ENCODE measurements at places on chromosomes 3 and 15.

DNA sequence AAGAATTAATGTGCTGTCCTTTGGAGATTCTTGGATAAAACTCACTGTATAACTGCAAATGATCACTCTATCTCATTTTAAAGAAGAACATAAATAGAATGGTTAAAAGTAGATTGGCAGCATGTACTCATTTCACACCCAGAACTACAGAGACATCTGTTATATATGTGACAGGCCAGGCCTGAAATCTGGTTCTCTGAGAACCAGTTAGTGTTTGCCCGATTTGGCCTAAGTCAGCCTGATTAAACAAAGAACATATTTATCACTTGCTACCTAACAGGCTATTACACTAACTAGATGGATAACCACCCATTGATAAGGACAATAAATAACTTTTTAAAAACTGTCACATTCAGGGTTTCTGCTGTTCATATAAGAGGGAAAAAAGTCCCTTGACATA is 460.1 kb downstream of the CNTN4 start:
- DNase-seq: no peak

DNA sequence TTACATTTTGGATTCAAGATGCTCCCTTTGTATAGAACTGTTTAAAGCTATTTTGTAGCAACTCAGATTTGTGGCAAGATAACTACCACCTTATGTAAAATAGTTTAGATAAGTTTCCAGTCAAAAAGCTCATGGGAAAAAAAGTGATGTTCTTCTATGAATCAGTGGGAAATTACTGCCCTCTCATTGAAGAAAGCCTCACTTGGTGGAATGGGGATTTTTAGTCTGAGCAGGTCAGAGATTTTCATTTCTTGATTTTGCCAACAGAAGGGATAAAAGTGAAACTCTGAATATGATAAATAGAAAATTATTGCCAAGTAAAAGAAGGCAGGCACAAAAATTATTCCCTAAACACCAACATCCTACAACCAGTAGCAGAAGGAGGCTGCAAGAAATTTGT is 25.8 kb upstream of the CSTA start:
- no peak for DNase-seq

GRCh38 chr3:72234391-72234790 is 449.4 kb upstream of the PROK2 start:
- peak; percentile 68 for DNase-seq

- no peak for DNase-seq
Measured at GRCh38 chr3:52222319-52223221, 2.9 kb downstream of the TLR9 start.

DNA sequence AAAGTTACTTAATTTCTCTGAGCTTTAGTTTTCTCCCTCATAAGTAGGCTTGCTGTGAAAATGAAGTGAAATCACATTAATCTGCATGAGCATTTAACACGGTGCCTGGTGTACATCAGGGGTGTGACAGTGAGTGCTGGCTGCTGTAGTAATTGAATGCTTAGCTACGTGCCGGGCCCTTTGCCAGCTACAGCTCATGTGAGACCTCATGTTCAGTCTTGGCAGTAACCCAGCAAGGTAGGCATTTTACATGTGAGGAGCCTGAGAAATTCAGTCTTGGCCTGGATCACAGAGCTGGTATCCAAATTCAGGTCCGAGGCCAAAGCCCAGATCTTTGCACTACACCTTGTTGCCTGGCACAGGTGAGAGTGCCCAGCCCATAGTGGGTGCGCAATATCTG is 9.1 kb downstream of the GHRL start:
- no peak for DNase-seq

DNA sequence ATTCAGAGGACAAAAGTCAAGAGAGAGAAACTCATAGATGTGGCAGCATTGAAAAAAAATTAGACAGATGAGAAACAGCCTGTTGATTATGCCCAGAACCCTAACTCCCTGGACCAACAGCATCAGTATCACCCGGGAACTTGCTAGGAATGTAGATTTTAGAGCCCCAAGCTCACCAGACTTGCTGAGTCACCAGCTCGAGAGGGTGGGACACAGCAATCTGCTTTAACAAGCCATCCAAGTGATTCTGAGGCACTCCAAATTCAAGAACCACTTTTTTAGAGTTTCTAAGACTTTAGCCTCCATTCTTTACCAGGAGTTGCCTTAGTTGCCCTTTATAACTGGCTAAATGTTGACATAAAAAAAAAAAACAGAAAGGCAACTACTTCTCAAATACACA is 70.9 kb downstream of the CGGBP1 start:
- DNase-seq: peak; percentile 20

GRCh38 chr15:90219421-90220141 is 14.2 kb downstream of the CIB1 start:
- DNase-seq: peak; percentile 20

GRCh38 chr3:196008387-196008786 is 73.5 kb downstream of the TFRC start:
- DNase-seq: no peak

DNA sequence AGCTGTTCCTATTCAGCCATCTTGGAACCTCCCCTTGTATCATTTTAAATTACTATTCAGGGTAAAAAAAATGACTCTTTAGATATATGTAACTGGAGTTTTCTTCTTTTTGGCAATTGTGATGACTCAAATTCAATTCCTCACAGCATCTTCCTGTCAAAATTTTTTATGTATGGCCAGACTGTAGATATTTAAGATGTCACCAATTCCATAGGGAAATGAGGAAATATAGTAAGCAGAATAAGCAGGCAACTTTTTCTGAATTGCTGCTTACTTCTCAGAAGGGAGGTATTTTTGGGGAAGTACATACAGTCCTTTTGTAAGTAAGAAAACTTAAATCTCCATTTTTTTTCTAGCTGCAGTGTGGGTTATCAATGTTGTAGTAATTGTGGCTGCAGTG is 28.8 kb downstream of the EAF2 start:
- DNase-seq: no peak

DNA sequence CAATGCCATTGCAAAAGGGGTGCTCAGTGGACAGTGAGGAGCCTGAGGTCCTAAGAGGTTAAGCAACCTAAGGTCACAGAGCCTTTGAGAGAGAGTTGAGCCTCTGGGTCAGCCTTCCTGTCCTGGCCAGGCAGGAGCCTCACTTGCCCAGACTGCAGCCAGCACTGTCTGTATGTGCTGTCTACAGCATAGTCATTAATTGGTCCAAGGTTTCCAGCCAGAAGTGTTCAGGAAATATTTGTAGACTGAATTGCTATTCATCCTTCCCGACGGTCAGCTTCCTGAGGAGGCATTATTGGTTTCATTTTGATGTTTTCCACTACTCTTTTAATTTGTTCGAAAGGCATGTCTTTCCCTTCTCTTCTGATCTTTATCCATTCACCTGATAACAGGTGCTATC is 8.1 kb downstream of the SEC13 start:
- no peak for DNase-seq

DNA sequence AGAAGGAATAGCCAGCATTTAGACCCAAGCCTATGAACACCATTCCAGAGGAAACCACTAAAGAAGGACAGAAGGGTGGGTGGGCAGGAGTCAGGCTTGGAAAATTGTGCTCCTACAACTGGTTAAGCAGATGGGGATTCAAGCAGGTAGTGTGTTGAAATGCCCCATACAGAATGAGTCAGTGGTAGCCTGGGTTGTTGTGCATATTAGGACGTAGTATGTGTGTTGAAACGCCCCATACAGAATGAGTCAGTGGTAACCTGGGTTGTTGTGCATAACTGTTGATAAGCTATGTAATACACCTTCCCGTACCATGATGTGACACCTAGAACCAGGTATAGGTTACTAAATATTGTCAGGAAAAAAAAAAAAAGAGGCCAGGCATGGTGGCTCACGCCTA is 34.0 kb downstream of the MINDY4B start:
- DNase-seq: peak; percentile 84

DNA sequence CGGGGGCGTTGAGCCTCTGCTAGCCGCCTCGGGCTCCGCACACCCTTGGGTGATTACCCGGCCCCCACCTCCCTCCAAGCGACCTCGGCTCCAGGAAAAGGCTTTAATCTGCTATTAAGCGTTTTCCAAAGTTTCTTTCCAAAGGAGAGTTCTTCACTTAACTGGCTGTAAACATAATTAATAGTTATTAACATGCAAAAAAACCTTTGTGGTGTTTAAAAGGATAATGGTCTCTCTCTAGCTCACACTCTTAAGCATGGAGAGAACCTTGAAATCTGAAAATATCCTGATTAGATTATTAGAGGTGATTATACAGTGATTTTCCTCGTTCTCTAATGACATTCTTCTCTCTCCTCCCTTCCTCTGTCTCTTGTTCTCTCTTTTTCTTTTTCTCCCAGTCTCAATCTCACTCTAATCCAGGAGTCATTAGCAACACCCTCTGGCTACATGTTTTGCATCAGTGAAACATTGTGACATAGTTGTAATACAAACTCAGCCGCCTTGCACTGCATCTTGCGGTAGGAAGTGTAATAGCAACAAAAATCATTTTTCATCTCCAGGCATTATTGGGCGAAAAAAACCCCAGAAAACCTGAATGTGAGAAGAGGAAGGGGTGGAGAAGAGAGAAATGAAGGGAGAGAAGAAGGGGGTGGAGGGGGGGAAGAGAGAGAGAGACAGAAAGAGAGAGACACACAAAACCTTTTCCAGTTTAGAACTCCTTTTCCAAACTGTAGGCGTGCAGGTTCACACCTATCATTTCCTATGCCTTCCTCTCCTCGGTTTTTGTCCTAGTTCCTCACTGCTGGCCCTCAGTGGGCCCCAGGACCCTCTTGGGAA is 24.4 kb downstream of the NR2F2 start:
- DNase-seq: peak; percentile 48

GRCh38 chr3:30259730-30260129 is 346.7 kb upstream of the TGFBR2 start:
- no peak for DNase-seq

- no peak for DNase-seq
Measured at GRCh38 chr3:67783281-67784250, 129.2 kb upstream of the SUCLG2 start.

- DNase-seq: no peak
Measured at GRCh38 chr3:41348401-41348800, 149.1 kb downstream of the CTNNB1 start.

- no peak for DNase-seq
Measured at GRCh38 chr3:17840651-17841050, 98.2 kb upstream of the TBC1D5 start.

DNA sequence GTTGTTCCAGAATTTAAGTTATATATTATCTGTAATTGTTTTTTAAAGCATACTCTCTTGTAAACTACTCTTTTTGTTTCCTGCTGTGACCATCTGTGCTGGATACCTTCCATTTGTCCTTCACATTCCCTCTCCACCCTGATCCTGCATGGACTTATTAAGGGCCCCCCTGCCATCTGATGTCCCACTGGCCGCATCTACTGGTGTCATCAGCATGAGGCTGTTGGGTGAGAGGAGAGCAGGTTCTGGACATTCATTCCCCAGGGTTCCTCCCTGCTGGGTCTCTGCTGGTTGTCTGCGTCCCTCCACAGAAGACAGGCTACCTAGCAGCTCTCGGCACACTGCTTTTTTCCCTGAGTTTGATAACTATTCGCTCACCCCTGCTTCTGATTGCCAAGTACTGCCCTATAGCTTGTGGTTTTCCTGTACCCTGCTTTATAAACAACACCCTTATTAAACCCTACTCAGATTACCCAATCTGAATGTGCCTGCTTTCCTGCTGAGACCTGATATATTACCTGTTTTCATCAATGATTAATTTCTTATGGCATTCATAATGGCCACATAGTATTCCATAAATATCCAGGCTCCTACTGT is 7.7 kb downstream of the CMTM8 start:
- no peak for DNase-seq

GRCh38 chr15:54772663-54773062 is 424.1 kb downstream of the RSL24D1 start:
- DNase-seq: no peak

DNA sequence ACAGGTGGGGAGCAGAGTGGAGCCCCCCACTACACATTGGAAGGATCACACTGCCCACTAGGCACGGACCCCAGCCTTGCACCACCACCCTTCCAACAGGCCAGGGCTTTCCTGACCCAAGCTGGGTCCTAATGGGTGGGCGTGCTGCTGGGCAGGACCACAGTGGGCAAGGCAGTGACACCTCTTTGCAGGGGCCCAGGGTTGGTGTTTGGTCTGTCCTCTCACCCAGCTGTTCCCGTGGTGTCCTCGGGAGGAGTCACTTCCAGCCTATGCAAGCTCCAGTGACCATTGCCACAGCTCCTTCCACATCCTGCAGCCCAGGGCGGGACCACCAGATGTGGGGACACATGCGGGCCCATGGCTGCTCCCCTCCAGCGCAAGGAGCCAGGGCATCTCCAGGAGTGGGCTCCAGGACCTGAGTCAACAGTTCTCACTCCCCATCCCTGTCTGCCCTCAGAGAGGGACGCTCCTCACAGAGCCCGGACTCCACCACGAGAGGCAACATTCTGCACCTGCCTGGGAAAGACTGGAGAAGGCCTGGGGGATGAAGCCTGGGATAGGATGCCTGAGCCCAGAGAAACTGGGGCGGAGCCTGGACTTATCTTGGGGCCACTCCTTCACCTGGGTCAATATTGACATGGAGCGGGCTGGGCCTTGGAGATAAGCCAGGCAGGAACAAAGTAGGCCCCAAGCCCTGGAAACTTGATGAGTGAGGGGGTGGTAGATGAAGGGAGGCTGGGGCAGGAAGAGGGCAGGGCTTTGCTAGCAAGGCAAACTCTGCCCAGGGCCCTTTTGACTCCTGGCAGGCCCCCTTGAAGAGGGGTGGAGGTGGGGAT is 3.9 kb upstream of the VILL start:
- no peak for DNase-seq

GRCh38 chr3:10253731-10254130 is 5.5 kb downstream of the TATDN2 start:
- no peak for DNase-seq

- no peak for DNase-seq
Measured at GRCh38 chr3:115663414-115663813, 40.1 kb downstream of the GAP43 start.

DNA sequence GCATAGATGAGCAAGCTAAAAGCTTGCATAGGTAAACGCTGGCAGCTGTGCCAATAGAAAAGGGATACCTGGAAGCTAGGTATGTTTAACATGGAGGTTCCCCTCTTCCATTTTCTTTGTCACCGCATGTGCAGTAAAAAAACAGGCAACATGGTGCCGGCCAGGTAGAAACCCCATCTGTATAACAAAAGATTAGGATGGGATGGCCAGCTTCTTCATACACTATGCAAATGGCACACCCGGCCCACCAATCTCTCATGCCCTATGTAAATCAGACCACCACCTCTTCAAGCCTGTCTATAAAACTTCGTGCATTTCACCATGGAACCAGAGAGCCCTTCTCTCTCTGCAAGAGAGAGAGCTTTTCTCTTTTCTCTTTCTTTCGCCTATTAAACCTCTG is 224.3 kb upstream of the P2RY1 start:
- no peak for DNase-seq

GRCh38 chr15:92653836-92654539 is 1.6 kb downstream of the FAM174B start:
- DNase-seq: no peak

Data from NCI-H226 (cell line).